ENCODE measurements at places on chromosomes 2 and 18.

- H3K4me3 ChIP-seq: no peak overlapping the region
- no peaks in the 10 kb centered on the region for H3K36me3 ChIP-seq
- peak; percentile 1 for DNase-seq
- H3K4me1 ChIP-seq: no peaks in the 10 kb centered on the region
Measured at GRCh38 chr18:41461114-41461513, 493.9 kb upstream of the PIK3C3 start.

DNA sequence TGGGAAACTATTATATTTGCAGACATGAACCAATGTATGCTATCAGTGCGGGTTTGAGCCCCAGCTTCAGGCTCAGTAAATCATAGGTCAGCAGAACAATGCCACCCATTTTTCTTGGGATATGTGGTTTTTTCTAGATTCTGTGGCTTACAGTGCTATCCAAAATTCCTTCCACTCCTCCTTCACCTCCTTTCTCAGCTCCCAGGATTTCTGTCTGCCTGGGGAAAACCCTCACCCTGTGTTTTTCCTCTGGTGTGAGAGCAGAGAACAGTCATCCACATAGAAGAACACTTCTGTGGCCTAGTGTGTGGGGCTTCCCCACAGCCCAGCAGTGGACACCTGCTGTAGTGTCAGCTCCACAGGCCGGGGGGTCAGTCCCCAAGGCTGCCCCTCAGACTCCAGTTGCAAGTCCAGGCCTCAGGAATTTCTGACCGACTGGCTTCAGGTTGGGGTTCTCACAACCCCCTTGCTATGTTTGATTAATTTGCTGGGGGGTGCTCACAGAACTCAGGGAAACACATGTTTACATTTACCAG lies 238.2 kb downstream of the LDLRAD4 start:
- H3K36me3 ChIP-seq: peaks cover 2% of the 10 kb centered on the region
- no peak for DNase-seq
- no peak overlapping the region for H3K4me3 ChIP-seq
- no peaks in the 10 kb centered on the region for H3K27me3 ChIP-seq

DNA sequence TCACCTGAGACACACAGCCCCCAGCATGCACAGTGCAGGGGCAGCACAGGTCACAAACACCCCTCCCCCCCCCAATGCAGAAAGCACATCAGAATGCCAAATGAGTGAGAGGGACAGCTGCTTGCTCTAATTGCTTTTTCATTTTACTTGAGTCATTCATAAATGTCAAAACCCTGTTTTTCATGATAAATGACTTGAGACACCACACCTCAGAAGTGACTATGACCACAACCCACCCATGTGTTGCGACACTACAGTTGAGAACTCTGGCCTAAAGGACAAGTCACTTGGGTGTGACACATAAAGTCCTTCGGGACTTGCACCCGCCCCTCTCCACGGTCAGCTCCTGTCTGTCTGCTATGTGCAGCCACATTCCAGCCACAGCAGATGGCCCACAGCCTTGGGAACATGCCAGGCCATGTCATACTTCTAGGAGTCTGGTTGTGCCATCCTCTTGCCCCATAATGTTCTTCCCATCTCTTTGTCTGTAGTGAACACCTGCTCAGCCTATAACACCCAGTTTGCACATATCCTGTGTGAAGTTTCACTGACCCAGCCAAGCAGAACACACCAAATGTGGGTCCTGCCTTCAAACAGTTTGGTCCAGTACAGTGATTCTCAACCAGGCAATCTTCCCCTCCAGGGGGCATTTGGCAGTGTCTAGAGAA lies 30.2 kb upstream of the RIOK3 start:
- H3K4me3 ChIP-seq: no peak overlapping the region
- no peak overlapping the region for H3K27ac ChIP-seq
- no peaks in the 10 kb centered on the region for H3K27me3 ChIP-seq

DNA sequence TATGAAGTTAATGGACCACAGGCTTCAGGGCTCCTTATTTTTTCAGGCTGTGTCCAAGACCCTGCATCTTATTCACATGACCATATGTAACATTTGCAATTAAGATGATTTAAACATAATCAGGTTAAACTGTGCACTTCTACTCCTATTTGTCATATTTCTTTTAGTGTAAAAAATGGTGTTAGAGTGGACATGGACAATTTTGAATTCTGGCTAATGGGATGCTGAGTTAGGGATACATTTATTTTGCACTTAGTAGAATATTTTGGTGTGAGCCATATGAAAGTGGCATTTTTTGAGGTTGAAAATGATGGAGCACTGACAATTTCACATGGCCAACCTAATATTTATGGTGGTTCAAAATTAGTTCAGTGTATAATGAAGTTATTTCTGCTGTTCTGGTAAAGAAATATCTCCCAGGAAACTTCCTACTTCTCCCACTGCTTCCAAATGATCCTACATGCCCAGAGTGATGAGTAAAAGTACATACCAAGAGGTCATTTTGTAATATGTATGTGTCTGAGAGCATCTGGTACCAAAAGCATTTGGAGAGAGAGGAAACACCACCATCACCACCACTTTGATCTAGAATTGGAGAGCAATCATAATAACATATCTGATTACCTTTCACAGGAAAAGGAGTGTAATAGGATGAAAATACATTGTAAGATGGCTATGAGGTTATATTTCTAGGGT lies 36.0 kb downstream of the GULP1 start:
- H3K4me3 ChIP-seq: no peak overlapping the region
- H3K36me3 ChIP-seq: no peaks in the 10 kb centered on the region
- peaks cover 5% of the 10 kb centered on the region for H3K4me1 ChIP-seq
- DNase-seq: no peak
- H3K27me3 ChIP-seq: no peaks in the 10 kb centered on the region

GRCh38 chr2:156700681-156701080 lies 264.5 kb downstream of the GPD2 start:
- no peaks in the 10 kb centered on the region for H3K36me3 ChIP-seq
- no peak overlapping the region for H3K27ac ChIP-seq
- no peak overlapping the region for H3K4me3 ChIP-seq
- no peaks in the 10 kb centered on the region for H3K4me1 ChIP-seq
- no peaks in the 10 kb centered on the region for H3K27me3 ChIP-seq
